ENCODE measurements at places on chromosomes 2 and 18.

GRCh38 chr2:48709096-48710034, 46.2 kb downstream of the LHCGR start:
- no peak for DNase-seq

GRCh38 chr2:239318151-239318611, 82.6 kb downstream of the HDAC4 start:
- DNase-seq = no peak

DNA sequence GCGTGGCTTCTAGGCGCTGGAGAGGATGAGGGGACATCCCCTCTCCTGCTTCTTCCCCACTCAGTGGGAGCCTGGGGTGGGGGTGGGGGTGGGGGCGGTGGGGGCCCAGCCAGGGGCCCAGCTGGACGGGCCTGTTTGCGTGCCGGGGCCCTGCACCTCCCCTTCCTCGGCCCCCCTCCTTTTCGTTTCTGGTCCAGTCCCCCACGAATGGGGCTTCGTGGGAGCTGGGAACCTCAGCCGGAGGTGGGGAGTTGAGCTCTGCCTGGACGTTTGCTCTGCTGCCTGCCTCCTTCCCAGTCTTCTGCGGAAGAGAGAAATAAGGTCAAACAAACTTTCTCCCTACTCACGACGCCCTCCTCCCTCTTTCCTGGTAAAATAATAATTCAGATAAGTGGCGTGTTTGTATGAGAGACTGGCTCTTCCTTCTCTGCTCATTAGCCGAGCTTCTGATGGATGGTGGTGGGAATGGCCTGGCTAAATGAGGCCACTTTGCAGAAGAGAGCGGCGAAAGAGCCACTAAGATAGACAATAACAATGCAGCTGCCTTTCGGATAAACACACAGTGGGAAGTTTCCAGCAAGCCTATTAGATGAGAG, 782 bp downstream of the MTA3 start:
- no peak for DNase-seq

DNA sequence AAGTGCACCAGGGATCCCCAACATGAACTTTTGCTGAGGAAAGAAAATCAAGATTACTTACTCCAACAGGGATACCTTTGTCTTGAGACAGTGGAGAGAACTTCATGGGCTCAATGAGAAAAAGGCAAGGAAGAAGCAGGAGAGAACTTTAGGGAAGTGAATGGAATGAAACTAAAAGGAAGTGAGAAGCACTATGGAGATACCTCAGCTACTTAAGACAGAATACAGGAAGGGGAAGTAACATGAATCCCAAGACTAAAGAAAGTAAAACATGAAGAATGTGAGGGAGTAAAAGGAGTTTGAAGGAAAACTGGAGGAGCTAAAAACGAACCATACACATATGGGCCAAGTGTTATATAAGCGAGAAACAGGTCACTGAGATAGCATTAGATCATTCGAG, 32.4 kb upstream of the ACTR3 start:
- DNase-seq = peak; percentile 85

Data from CD14-positive monocyte (primary cell).